ENCODE measurements at places on chromosomes 7 and 10.

DNA sequence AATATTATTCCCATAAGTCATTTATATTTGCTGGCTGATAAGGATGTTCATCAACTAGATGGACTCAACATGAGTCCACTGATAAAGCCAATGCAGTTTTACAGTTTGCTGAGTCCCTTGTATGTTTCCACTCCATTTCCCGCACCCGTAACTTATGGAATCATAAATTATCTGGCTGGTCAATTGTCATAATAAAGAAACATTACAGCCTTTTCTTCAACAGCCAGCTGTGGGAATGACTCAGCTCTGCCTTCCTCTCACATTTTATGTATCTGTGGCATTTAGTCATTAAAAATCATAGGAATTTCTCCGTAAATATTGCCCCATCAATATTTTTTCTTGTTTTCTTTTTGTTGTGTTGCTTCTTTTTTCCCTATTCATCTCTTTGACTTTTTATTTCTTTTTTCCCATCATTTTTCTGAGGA lies 22.3 kb upstream of the TMEM26 start:
- DNase-seq: peak; percentile 64

DNA sequence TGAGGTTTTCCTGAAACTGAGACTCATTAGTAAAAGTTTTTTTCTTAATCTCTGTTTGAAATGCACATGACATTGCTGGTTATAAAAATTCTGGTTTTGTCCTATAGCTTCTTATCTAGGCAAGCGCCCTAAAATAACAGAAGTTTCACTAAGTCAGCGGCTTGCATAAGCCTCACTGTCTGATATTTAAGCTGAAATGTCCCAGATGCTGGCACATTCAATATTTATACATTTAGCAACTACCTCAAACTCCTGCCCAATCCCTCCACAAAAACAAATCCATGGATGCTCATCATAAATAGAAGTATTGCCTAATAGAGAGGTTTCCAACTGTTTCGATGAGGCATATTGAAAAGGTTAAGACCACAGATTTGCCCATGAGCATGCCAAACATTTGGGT lies 83.1 kb upstream of the EGR2 start:
- no peak for DNase-seq

DNA sequence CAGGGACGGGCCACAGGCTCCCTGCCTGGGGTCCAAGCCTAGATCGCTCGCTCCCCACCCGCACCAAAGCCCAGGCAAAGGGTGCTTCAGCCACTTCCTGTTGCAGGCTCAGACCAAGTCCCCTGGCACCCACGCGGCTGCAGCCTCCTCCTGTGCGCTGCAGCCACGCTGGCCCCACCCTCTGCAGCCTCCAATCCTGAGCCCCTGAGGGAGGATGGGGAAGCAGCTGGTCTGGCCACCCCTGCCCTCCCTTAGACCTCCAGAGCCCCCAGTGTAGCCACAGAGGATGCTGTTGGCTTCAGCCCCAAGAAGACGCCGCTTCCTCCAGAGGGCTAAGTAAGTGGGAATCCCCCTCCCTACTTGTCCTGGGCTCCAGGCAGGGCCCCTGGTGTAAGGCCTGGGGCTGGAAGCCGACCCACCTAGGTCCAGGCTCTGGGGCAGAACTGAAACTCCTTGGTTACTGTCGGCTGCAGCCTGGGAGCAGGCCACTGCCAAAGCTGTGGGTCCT lies 9.4 kb downstream of the LIMK1 start:
- no peak for DNase-seq

- DNase-seq: no peak
Observed at GRCh38 chr7:128530855-128531104, 54.2 kb downstream of the METTL2B start.

GRCh38 chr10:70312972-70313371 lies 29.2 kb upstream of the NPFFR1 start:
- DNase-seq: no peak

- no peak for DNase-seq
Observed at GRCh38 chr10:127406018-127406550, 143.0 kb upstream of the NPS start.

DNA sequence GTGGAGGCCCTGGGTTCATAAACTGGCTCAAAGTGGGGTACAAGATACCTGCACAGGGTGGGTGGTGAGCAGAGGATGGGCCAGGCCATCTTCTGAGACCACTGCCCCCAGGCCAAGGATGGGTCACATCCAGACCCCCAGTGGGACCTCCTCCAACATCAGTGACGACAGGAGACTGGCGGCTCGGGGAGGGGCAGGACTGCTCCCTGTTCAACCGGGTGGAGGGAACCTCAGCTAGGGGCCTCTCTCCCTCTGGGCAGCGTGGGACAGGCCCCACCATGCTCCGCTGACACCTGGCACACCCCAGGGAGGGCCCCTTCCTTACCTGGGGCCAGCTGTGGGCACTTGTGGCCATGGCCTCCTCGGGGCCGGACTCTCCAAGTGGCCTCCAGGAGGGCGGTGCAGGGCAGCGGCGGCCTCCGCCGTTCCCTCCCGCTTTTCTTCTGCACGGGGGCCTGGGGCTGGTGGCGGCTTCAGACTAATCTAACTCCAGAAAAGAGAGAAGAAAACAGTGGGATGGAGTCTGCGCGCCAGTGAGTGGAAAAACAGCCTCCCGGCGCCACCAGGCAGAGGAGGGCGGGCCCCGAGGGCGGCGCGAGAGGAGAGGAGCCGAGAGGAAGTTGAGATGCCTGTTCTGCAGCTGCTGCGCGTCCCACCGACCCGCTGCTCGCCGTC lies at the start of gene CALHM2:
Gene CALHM2 (minus strand): TSS at position 540 of the 675 bp plus-strand sequence. CDS start 2,429 bp downstream, outside the sequence.
- no peak for DNase-seq

- no peak for DNase-seq
Observed at GRCh38 chr10:47331954-47332353, 9.7 kb downstream of the GDF2 start.

DNA sequence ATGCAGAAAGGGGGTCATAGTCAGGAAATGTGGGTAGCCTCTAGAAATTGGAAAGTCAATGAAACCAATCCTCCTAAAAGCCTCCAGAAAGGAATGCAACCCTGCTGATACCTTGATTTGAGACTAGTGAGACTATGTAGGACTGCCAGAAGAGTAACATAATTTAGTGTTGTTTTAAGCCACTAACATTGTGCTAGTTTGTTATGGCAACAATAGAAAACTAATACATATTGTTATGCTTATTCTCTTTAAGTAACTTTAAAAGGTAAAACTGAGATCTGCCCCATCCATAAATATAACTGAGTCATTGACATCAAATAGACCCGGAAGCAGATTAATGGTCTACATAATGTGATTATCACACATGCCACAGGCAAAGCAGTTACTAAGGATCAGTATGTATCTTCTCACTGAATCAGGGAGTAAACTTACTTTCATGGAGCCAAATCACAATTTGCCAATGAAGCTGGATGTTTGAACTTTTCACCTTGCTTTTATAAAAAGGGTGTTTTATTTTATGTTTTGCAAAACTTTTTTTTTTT lies 146.4 kb upstream of the TMEM106B start:
- no peak for DNase-seq

- DNase-seq: no peak
Observed at GRCh38 chr7:39317107-39317506, 249.1 kb upstream of the YAE1 start.

DNA sequence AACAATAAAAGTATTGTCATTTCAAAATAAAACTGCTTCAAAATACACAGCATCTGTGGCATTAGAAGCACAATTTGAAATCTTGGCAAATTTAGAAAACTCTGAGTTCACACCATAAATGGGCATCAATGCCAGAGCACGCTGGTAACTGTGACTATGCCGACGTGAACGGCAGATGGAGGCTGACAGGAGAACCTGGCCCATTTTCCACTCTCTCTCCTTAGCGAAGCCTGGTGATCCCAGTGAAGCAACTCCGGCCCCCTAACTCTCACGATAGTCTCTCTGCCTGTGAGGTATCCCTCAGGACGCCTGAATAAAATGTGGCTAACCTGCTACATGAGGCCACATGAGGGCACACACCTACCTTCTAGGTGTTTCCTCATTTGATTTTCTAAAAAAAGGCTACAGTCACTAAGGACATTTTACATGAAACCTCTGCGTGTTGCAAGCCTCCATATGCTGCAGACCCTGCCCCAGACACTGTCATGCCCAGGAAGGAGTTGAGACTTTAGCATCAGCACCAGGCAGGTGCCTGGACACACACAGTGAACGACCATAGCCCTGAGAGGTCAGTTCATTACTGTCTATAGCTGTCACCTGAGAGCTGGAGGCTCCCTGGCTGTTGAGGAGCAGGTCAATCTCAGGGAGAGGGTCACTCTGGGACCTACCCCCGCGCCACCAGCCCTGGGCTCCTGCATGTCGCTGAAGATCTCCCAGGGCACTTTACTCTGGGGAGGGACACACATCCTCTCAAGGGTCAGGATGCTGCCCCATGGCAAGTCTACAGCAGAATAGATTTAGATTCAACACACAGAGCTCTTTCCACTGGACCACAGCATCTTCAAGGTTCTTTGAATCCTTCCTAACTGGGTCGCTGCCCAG lies 62.9 kb upstream of the CAMK2B start:
- DNase-seq: no peak

GRCh38 chr7:31017032-31017675 lies 35.0 kb upstream of the ADCYAP1R1 start:
- no peak for DNase-seq

- DNase-seq: no peak
Observed at GRCh38 chr10:84423719-84424118, 95.3 kb downstream of the CCSER2 start.

- no peak for DNase-seq
Observed at GRCh38 chr10:84405662-84406061, 77.3 kb downstream of the CCSER2 start.

- no peak for DNase-seq
Observed at GRCh38 chr10:46552526-46553237, 3.8 kb downstream of the GPRIN2 start.

DNA sequence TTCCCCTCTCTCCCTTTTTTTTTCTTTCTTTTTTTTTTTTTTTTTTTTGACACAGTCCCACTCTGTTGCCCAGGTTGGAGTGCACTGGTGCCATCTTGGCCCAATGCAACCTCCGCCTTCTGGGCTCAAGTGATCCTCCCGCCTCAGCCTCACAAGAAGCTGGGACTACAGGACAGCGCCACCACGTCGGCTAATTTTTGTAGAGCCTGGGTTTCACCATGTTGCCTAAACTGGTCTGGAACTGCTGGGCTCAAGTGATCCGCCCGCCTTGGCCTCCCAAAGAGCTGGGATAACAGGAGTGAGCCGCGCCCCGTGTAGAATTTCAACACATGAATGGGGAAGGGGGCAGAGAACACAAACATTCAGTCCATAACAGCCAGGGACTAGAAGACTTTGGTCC lies 2.6 kb upstream of the SP4 start:
- DNase-seq: no peak

DNA sequence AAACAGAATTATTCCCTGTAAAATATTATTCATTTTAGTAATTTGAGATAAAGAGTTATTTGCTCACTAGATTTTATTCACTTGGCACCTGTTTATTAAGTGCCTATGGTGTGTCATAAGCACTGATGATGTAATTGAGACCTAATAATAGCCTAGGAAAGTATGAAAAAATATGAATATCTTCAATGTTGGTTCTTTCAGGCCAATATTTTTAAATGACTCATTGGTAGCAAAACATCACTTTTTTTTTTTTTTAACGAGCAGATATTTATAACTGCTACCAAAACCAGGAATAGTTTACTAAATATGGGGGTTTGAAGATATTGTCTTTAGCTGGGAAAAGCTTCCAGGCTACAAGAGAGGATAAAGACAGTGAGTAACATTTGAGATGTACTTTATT lies 228.0 kb downstream of the PRKG1 start:
- no peak for DNase-seq

DNA sequence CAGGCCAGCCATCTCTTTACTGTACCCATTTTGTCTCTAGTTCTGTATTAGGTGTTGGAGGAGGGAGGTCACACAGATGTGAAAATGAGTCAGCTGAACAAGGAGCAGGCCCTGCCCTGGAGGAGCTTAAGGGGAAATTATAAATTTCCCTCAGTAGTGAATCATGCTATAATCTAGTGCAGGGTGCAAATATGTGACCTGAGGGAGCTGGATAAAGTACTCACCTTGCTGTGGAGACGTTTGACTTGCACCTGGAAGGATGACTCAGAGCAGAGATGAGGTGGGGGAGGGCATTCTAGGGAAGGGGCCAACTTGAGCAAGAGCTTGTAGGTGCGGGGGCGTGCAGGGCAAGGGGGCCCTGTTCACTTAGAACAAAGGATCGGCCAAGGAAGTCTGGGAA lies 610.6 kb downstream of the SDK1 start:
- DNase-seq: no peak

GRCh38 chr7:35365523-35365922 lies 111.6 kb upstream of the TBX20 start:
- no peak for DNase-seq

GRCh38 chr10:86833969-86834368 lies 77.5 kb downstream of the BMPR1A start:
- DNase-seq: no peak

DNA sequence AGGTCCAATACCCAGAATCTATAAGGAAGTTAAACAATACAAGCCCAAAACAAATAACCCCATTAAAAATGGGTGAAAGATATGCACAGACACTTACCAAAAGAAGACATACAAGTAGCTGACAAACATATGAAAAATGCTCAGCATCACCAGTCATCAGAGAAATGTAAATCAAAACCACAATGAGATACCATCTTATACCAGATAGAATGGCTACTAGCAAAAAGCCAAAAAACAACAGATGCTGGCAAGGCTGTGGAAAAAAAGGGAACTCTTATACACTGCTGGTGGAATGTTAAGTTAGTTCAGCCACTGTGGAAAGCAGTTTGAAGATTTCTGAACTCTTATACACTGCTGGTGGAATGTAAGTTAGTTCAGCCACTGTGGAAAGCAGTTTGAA lies 331.1 kb downstream of the KIF20B start:
- DNase-seq: no peak

DNA sequence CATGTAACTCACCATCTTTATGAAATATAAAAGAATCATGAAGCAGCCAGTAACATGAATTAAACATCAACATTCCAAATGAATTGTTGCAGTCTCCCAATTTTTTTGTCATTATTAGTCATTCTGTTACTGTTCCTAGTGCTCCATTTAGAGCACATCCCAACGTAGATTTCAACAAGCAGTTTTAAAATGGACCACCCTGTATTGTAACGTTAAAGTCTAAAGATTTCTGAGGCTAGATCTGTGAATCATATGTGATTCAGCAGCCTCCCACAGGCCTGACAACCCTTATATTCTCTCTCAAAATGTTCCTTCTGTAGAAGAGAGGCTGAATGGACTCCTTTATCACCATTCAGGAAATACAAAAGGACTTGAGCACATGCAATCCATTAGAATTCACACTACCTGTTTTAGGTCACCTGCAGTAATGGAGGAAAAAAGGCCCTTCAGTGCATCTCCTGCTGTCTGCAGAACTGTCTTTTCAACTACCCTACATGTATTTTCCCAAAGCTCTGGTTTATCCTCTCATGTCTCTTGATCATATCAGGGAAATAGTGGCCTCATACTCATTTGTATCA lies 81.4 kb downstream of the CACNA2D1 start:
- peak; percentile 41 for DNase-seq

GRCh38 chr7:29454899-29455451 lies 108.7 kb upstream of the PRR15 start:
- DNase-seq: no peak

- no peak for DNase-seq
Observed at GRCh38 chr7:7214398-7215347, 32.3 kb downstream of the C1GALT1 start.
